ENCODE measurements at places on chromosomes 7 and 10.

DNA sequence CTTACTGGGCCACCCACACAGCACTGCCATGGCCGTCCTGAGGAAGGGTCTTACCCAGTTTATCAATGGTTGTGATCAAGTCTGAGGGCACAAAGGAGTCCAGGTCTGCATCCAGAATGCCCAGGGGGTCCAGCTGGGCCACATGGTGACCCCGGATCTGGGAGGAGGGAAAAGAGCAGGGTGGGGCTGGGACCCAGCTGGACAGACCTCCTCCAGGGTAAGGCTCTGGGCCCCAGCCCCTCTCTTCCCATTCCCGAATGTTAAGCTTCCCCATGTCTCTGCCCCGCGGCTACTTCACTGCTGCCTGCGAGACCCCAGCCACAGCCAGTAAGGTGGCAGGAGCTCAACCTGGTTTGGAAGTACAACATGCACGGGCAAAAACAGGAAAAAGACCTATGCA lies 9.5 kb downstream of the OGDHL start:
- no peak for DNase-seq

- DNase-seq: no peak
These were observed 31.3 kb downstream of the PLXNA4 start for GRCh38 chr7:132544999-132545398.

GRCh38 chr10:5089865-5090264 lies 4.3 kb upstream of the AKR1C3 start:
- peak; percentile 51 for DNase-seq

DNA sequence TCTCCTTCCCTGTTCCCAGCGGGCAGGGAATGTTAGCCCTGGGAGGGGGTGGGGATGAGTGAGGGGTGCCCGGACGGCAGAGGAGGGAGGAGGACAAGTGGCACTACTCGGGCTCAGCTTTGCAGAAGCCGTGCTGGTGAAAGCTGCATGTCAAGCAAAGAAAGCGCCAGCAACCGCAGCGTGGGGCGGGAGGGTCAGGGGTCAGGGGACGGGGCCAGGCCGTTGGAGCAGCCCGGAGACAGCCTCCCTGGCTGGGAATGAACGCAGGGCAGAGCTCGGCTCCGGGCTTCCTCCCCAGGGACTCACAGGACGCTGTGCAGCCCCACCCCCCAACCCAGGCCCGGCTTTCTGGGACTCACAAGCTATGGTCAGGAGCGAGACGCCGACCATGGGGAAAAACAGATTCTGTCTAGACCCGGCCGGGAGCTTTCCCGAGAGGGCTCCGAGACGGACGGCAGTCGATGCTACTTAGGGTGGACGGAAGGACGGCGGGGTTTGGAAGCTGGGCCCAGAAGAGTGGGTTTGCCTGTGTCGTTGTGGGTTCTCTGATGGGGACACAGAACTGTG lies 113.4 kb downstream of the VIPR2 start:
- DNase-seq: no peak

DNA sequence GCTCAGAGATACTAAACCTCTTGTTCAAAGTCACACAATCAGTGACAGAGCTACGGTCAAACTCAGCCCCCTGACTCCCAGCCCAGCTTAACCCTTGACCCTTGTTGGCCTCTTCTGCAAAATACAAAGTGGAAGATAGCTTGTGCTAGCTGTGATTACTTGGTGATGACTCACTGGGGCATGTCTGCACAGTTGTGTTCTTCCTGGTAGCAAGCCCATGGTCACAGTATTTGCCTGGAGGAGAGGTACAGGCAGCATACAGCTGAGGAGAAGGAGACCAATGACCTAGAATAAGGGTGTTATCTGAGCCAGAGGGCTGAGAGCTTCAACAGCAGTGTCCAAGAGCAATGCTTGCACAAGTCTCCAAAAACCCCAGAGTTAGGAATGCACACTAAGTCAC lies 5.7 kb upstream of the HSPA12A start:
- DNase-seq: no peak

GRCh38 chr7:116316838-116317628 lies 106.7 kb downstream of the TES start:
- no peak for DNase-seq

DNA sequence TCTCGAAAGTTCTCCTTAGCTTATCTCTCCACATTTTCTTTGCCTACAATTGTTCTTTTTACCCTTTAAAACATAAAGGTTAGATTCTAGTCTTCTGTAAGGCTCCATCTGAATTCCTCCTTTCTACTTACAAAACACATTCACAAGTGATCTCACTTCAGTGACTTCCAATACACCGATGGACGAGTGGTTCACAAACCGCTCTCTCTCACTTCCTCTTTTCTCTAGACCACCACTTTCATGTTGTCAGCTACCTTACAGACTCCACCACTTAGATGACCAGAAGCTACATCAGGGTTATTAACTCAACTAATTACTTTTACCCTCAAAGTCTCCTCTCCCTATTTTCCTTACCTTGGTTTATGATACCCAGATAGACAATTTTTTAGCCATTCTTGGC lies 11.8 kb downstream of the MET start:
- DNase-seq: no peak

GRCh38 chr7:147023440-147023839 lies 906.8 kb downstream of the CNTNAP2 start:
- no peak for DNase-seq

DNA sequence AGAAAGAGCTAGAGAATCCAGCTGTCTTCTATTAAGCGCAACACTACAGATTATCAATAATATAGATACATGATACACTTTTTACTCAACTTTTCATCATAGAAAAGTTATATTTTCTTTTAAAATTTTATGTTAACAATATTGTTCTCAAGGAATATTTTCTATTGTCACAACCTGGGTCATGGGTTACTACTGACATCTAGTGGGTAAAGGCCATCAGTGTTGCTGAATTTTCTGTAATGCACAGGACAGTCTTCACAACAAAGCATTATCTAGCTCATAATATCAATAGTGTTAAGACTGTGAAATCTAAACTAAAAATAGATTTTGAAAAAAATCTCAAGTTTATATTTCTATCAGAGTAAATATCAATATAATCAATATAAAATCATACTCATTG lies 209.8 kb downstream of the ZNF33B start:
- peak; percentile 14 for DNase-seq

DNA sequence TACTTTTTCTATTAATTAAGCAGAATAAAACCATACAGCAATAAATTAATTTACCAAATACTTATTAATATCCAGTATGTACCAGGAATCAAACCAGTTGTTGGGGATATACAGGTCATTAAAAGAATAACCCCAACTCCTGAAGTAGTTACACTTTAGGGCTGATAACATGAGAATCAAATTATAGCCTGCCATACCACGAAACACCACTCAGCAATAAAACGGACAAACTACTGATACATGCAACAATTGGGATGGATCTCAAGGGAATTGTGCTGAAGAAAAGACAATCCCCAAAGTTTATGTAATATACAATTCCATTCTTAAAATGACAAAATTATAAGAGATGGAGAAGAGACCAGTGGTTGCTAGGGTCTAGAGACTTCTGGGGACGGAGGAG lies 22.7 kb downstream of the MCMBP start:
- no peak for DNase-seq

GRCh38 chr7:47448971-47449370 lies 132.9 kb downstream of the TNS3 start:
- DNase-seq: no peak

GRCh38 chr7:76369018-76369417 lies 10.2 kb upstream of the YWHAG start:
- no peak for DNase-seq

DNA sequence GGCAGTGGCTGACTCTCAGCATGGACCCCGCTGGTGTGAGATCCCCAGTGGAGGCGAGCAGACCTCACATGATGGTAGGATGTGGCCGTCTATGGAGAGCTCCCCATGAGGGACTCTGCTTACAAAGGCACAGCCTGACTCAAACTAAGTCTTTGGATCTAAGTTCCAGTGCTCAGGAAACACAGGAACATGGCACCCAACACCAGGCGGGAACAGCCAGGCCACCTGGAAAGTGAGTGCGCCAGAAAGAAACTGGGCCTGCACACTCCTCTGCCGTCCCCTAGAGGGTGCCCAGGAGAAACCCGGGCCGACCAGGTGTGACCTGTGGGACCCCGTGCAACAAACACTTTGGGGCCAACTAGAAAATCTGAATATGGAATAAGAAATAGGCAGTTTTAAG lies 10.0 kb downstream of the PITRM1 start:
- DNase-seq: no peak

DNA sequence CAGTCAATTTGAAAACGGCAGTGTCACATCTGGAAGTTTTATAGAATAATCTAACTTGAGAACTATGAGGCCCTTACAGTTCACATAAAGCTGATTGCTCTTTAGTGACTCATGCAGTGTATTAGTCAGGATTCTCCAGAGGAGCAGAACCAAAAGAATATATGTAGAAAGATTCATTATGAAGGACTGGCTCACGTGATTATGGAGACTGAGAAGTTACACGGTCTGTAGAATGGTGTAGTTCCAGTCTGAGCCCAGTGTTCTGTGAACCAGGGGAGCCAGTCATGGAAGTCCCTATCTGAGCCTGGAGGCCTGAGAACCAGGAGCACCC lies 21.5 kb downstream of the RBM33 start:
- no peak for DNase-seq

DNA sequence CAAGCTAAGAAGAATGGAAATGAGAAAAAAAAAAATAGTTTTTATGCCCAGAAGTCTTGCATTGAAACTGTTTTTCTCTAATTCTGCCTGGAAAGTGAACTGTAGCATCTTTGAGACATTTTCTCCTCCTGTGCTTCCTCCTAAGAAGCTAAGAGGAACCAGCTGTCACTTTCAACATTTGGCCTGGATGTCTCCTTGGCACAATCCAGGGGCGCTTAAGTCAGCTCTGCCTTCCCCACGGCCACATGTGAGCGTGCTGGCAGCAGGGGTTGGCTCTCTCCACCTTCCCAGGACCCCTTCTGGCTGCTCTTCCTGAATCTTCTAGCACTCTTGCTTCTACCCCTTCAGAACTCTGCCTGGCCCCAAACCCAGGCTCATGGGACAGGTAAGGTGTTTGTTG lies 289.6 kb upstream of the ADARB2 start:
- DNase-seq: no peak

DNA sequence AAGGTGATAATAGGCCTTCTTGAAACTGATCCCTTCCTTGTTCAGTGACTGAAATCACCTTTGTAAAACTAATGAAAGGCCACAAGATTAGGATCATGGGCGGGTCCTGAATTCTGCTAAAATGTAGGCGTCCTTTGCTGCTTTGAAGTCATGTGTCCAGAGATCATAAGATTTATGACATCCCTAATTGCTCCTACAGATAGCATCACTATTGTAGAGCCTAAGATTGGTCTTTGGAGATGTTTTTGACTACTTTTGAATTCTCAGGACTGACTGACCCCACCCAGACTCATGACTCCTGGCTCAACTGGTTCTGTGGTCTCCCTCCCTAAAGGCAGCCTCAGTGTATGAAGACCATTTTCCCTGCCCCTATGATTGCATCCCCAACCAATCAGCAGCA lies 322.6 kb upstream of the SEMA3D start:
- DNase-seq: no peak

DNA sequence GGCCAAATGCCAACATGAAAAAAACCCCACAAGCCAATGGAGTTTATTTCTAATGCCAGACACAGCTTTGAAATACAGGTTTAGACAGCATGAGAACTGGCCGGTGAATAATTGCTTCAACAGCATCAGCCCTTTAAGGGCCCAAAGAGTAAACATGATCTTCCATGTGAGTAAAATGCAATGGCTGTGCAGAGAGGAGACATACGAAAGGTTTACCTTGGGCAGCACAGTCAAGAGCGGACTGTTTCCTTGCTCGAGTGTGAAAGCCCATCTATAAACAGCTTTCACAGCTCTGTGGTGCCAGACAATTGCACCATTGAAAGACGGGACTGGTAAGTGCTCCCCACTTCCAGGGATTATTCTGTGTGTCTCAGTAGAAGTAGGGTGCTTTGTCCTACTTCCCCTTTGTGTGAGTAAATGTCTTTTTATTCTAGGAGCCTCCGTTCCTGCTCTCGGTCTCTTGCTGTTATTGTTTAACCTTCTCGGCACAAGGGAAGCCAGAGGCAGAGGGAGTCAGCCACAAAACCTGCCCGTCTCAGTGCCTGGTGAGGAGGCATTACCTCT lies 77.8 kb upstream of the KAT6B start:
- no peak for DNase-seq

DNA sequence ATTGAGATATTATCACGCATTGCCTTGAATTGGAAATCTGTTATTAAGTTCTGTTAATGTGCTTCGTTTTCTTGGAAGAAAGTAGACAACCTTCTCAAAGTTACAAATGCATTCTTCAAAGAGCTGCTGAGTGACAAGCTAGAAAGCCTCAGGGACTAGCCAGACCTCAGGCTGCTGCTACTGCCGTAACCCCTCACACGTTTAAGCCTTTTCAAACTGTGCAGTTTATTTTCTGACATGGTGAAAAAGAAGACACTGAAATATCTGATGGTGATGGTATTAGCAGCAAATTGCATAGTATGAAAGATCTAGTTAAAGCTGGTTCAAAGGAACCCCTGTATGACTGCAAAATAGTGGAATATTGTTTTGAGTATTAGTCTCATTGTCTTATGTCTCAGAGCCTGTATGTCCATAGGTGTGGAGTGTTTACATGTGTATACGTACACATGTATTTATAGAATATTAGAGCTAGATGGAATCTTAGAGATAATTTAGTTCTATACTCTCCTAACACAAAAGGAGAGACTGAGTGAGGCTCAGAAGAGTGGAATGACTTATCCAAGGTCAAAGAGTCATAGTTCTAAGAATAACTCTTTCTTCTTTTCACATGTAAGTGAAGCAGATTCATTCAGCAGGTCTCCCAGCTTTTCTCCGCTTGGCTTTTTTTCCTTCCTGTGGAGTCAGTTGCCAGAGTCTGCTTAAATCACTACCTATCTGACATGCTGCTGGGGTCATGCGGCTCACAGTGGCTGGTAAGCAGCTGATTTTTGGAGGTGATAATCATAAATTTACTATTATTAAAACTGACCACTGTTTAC lies 431.9 kb downstream of the PLXDC2 start:
- DNase-seq: no peak

- DNase-seq: no peak
These were observed 806.9 kb upstream of the SORCS1 start for GRCh38 chr10:107971411-107971810.

DNA sequence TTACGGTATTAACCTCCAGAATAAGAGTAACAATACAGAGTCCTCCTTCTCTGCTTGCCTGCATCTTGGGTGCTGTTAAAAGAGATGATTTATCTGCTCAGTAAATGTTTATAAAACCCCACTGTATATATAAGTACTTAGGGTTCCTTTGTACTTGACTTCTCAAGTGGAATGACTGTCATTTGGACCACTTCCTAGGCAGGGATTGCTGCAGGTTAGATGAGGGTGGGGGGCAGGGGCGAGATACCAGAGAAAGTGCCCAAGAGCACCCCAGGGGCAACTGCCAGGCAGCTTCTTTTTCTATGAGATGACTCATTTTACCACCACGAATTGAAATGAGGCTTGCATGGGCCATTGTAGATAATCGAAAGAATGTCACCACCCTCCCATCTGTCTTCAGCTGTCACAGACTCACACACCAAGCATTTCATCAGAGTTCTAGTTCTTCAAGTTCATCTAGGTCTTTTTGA lies 421.9 kb upstream of the GALNT17 start:
- peak; percentile 30 for DNase-seq

- DNase-seq: no peak
These were observed 381.8 kb downstream of the TCERG1L start for GRCh38 chr10:130929422-130930325.
